ENCODE measurements at places on chromosomes 5 and 9.

- peak; percentile 89 for DNase-seq
Observed at GRCh38 chr9:127423934-127424675, at the start of gene ZNF79. ZNF79 (plus strand) TSS chr9:127424382; CDS start chr9:127424788, 406 bp downstream.

GRCh38 chr5:146336197-146336596 lies 2.4 kb upstream of the POU4F3 start:
- DNase-seq, result no peak

GRCh38 chr5:14753947-14754346 lies 89.4 kb downstream of the OTULIN start:
- no peak for DNase-seq

DNA sequence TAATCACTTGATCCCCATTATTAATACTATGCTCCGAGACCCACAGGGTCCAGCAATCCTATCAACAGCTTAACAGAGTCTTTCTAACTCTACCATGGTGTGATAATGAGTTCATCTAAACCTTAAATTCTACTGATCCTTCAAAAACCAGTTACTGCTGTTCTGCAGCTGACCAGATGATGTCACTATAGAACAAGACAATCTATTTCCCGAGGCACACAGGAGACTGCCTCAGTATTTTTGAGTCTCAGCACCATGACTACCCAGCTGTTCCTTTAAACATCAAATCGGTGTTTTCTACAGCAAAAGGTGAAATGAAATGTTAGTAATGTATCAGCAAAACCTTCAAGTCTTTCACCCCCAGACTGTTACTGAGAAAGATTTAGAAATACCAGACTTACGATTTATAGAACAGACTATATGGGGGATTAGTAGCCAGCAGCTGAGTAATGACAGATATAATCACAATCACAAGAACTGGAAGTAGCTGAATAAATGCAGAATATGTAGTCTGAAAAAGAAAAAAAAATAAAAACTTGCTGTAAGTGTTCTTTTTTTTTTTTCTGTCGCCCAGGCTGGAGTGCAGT lies 16.9 kb downstream of the DNAJC18 start:
- no peak for DNase-seq

DNA sequence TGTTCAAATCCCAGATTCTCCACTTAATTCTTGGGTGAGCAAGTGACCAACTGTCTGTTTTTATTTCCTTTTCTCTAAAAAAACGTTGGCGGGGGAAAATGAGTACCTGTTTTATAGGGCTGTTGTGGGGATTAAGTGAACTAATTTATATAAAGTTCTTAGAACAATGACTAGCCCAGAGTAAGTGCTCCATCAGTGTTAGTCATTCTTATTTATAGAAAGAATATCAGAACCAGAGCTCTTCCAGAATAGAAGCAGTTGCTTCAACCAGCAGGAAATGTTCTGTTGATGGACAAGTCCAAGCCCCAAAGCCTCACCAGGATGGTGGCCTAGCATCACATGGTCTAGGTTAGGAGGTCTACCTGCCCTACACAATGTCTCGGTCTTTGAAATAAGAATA lies 379.2 kb downstream of the ACTL7B start:
- no peak for DNase-seq

- no peak for DNase-seq
Observed at GRCh38 chr5:60677850-60678664, 21.9 kb downstream of the DEPDC1B start.

DNA sequence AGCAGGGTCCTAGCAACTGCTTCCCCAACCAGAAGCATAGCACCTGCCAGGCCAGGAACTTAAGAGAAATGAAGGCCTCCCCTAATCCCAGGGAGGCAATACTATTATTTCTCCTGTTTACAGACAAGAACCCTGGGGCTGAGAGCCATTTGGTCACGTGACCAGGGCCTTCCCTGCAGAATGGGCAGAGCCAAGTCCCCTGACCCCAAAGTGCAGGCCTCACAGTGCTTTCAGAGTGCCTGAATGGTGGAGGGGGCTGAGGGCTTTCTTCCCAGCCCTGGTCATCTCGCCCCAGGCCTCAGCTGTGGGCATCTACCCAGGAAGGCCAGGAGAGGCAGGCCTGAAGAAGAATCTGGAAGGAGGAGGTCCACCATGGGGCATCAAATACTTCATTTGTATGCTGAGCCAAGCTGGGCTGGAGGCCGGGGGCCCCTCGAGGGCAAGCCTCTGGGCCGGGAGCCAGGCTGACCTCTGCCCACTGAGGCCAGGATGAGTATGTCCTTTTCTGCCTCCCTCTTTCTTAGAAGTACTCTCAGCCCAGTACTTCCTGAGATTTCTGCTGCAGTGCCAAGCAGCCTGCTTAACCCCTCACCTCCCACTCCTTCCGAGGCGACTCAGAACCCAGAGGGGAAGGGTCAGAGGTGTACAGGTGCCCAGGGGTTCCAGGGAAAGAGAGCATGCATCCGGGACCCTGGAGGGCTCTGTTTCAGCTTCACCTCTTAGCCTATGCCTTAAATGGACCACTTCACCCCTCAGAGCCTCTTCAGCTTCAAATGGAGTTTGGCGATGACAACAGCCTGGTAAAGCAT lies 18.9 kb upstream of the DUSP1 start:
- no peak for DNase-seq

GRCh38 chr9:11933926-11934325 lies 759.3 kb upstream of the TYRP1 start:
- DNase-seq, result no peak

GRCh38 chr9:71704796-71705195 lies 63.5 kb downstream of the CEMIP2 start:
- no peak for DNase-seq

GRCh38 chr9:11269036-11269435 lies 656.2 kb upstream of the PTPRD start:
- DNase-seq, result no peak

DNA sequence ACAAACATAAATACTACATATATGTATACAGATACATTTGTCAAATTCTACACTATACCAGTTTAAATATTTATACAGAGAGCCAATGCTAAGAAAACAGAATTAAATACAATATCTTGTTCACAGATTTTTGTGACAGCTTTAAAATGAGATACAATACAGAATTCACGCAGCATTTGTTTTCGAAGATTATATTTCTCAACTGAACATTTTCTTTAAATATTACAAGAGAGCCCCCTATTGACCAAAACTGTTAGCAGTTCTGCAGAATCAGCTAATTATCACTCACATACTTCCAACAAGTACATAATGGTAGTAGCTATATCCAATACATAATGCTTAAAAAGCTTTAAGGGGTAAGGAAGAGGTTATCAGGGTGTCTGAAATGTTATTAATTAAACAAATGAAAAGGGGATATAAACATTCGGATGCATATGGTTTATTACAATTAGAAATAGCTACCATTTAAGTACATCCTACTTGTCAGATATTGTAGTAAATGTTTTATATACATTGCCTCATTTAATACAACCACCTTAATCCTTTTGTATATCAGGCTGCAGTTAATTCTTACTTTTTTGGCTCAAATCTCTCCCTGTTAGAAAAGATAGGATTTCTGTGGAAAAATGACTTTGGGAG lies 31.7 kb downstream of the ZDHHC21 start:
- DNase-seq, result no peak

GRCh38 chr5:93874080-93874479 lies 132.7 kb upstream of the POU5F2 start:
- no peak for DNase-seq

GRCh38 chr5:117263231-117263630 lies 688.6 kb upstream of the SEMA6A start:
- no peak for DNase-seq

GRCh38 chr5:163496286-163496685 lies 9.1 kb upstream of the MAT2B start:
- DNase-seq, result no peak

DNA sequence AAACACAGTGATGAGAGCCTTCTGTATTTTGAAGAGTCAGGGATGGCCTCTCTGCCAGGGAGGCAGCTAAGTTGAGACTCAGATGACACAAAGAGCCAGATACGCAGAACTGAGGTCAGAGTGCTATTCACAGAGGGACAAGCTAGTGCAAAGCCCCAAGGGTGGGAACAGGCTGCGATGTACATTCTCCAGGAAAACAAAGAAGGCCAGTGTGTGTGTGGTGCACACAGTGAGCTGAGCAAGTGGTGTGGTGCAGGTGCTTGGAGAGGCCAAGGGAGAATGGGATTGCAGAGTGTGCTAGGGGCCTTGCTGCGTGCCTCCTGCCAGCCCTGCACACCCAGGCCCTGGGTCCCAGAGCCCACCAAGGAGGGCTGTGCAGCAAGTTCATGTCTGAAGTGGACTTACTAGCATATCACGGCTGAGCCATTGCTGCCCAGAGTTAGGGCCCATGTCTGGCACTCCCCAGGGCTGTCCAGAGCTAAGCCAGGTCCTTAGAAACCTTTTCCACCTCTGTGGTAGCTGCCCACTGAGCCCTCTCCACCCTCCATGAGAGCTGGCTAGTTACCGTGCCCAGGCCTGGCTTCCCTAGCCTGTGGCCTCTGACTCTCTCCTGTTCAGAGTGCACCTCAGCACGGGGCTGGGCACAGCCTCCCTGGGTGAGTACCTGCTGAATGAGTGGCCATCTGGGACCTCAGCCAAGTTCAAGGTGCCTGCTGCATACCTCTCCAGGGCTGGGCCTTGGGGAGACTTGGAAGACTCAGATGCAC lies 9.3 kb downstream of the SLC25A48 start:
- no peak for DNase-seq

- DNase-seq, result no peak
Observed at GRCh38 chr5:125408448-125409233, 662.2 kb upstream of the ZNF608 start.

GRCh38 chr9:132168851-132169250 lies 7.0 kb downstream of the NTNG2 start:
- DNase-seq, result no peak

DNA sequence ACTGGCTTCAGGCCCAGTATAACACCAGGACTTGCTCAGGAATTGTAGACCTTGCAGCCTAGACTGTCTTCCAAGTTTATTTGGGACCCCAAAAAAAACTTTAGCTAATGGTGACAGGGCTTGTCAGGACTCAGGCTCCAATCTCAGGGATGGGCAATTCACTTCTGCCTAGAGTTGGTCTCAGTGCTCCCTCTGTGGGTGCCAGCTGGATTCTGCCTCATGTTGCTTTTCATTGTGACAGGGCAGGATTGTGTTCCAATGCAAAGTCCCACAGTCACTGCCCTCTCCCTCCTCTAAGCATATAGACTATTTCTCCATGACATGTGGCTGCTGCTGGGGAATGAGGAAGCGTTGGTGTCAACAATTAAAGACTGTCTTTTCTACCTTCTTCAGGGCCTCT lies 174.7 kb downstream of the CYLC2 start:
- no peak for DNase-seq

DNA sequence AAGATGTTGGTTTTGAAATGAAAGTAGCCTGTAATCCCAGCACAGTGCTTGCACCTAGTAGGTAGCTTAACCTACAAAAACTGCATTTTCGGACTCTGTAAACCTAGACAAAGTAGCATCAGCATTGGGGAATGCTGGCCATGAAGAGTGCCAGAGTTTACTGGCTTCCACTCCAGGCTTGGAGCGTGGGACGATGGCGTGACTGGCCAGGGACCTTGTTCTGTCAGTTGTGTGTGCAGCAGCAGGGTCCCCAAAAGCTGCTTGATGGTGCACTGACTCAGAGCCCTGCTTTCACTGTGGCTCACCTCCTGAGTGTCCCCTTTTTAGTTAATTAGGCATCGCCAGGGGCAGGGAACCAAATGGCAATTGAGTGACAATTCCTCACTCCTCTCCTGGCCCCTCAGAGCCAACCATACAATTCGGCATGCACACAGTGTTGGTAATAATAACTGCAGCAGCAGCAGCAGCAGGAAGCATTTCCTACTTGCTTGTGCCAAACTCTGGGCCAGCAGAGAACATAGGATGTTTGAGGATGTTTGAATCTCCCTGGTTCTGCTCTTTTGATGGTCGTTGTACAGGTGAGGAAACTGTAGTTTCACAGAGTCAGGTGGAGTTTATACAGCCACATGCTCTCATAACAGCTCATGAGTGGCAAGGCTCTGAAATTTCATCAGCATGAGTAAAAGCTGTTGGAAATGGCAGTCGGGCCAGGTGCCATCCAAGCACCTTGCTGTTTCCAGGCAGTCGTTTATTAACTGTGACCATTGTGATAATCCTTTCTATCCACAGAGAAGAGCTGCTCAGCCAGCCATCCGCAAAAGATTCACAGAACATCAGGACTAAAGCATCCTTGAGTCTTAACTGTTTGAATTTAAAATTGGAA lies 4.2 kb downstream of the UBE2QL1 start:
- no peak for DNase-seq

DNA sequence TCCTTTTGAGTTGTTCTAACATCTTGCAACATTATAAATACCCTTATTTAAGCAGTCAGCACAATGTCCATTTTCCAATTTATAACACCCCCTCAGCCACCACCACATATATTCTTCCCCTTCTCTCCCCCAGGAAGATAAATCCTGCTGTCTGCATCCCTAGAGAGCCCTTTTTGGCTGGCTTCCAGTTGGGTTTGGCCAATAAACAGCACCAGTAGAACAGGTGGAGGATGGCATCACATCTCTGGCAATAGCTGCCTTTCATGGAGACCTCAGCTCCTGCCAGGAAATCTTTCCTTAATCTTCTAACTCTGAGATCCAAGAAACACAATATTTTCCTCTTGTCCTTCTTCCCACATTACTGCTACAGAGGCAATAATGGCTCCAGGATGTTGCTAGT lies 53.7 kb downstream of the TRIM36 start:
- no peak for DNase-seq

DNA sequence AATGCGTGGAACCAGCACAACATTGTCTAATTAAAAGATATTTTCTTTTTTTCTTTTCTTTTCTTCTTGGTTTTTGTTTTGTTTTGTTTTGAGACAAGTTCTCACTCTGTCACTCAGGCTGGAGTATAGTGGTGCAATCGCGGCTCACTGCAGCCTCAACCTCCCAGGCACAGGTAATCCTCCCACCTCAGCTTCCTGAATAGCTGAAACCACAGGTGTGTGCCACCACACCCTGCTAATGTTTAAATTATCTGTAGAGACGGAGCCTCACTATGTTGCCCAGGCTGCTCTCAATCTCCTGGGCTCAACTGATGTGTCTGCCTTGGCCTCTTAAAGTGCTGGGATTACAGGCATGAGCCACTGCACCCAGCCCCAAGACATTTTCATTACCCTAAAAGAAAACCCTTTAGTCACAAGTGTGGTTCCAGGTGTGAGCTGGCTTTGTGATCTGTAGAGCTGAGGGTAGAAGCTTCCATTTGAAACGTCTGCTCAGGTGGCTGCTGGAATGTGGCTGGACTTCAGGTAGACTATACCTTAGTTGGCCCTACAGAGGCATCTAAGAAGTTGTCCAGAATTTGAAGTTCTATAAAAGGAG lies 19.1 kb upstream of the NEK6 start:
- DNase-seq, result no peak

- no peak for DNase-seq
Observed at GRCh38 chr5:5198135-5198534, 58.0 kb downstream of the ADAMTS16 start.

DNA sequence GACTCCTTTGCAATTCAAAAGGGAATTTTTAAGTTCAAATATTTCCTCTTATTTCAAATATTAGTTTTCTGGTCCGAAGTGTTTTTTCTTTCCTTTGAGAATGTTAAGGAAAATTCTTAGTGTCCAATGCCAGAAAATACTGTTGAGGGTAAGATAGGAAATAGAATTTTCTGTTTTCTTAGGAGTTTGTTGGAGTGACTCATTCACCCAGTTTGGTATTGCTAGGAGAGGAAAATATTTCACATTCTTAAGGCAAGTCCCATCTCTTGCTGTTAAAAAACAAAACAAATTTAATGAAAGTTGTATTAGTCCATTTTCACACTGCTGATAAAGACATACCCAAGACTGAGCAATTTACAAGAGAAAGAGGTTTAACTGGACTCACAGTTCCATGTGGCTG lies 349.2 kb upstream of the ADAMTSL1 start:
- no peak for DNase-seq

GRCh38 chr5:78830528-78831046 lies 154.5 kb downstream of the ARSB start:
- DNase-seq, result no peak
